ENCODE measurements at places on chromosomes 4 and X.

DNA sequence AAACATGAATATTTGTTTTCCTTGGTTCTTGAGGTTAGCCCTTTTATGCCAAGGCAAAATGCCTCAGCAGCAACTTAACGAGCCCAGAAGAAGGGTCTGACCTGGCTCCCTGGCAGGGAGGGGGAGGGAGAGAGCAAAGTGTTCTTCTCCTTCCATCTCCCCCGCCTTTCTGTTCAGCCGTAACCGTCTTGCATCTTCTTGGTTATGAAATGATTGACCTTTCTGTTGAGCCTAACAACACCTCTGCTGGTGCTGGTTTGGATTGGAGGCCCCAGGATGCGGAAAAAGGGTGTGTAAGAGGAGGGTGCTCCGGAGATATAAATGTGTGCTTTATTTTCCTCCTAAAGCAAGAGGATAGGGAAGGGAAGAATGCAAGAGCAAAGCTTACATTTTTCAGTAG, 44.7 kb downstream of the PTTG2 start:
- no peak for DNase-seq

GRCh38 chr4:78079726-78080430, 22.8 kb downstream of the FRAS1 start:
- DNase-seq: no peak

DNA sequence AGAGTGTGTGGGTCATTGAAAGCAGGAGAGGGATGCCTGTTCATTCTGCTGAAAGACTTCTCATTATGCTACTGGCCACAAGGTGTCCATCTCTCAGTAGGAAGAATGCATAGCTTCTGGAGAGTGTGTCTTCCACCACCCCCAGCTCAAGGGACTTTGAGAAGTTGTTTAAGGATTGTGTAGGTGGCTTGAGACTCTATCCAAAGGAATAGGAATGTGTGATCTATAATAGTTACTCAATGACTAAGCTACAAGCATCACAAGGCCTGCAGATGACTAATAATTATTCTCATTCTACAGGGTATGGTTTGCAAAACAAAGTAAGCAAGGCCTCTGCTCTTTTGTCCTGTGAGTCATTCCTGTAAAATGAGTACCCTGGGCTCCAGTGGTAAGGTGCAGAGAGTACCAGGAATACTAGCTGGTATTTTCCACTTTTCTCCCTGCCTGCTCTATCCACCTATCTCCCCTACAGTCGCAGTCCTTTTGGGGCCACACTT, 279.8 kb upstream of the BOD1L1 start:
- DNase-seq: no peak

DNA sequence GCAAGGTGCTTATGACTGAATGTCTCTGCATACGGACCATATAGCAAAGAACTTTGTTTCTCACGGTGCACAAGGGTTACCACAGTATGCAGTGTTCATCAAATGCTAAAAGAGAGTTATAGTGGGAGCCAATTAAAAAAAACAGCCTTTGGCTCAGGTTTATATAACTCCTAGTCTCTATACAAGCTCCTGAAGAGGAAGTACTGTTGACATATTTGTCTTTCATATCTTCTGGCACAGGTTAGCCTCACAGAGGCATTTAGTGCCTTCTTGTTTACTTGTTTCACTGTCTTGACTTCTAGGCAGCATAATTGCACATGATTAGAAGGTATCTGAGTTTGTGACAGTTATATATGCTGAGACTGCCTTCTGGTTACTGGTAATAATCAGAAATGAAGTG, 158.8 kb upstream of the FAM47C start:
- no peak for DNase-seq

GRCh38 chr4:53651156-53651735, 60.0 kb upstream of the LNX1 start:
- DNase-seq: no peak

- DNase-seq: no peak
These were observed 2.4 kb upstream of the PKD2 start for GRCh38 chr4:88005076-88005475.

- DNase-seq: no peak
These were observed 76.7 kb downstream of the CLCN5 start for GRCh38 chrX:49999087-49999486.

GRCh38 chr4:31467781-31468180, 747.6 kb downstream of the PCDH7 start:
- no peak for DNase-seq

All from CD8-positive, alpha-beta memory T cell (primary cell).